ENCODE measurements at places on chromosomes 12 and 14. TPM values are rescaled to one million over a fixed set of nuclear protein-coding genes. Genes with fewer than 3 reads are reported as not detected.
A peak's percentile ranks its signal among the peaks of the same experiment; 100 is the strongest.

The SAMD15 gene
- total RNA-seq, result 0.86 TPM

DNA sequence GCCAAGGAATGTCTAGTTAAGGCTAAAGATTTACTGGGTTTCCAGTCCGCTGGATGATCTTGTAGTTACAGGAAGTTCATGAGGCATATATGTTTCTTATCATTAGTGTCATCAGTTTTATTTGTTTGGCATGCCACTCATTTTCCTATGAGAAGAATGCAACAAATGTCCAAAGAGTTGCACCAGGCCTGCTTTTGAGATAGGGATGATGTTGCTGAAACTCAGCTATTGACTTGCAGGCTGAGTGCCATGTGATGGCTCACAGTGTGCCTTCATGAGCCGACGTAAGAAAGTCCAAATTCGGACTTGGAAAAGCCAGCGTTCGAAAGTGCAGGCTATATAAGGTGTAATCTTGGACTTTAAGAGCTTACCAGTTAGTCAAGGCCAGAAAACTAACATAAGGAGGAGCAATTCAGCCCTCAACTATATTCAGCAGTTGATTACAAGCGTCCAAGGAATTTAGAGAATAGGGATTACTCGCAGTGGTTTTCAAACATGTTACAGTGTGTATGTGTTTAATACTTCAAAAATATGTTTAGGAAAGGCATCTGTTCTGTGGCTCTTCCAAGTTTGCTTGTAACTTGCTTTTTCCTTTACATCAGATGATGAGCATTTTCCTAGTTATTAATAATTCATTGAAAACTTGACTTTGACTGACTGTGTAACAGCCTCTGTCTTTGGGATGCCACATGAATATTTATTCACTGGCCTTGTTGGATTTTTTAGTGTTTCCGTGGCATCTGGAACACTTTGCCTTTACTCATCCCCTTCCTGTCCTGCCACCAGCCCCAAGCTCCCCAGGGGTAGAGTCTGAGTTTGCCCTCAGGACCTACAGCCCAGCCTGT is 101.3 kb downstream of the LGMN start:
- no peak for DNase-seq

- DNase-seq, result peak; percentile 52
Measured at GRCh38 chr14:50085570-50086320, 30.6 kb downstream of the VCPKMT start.

The CCDC177 gene
- total RNA-seq, result not detected

The FOXN4 gene
- total RNA-seq, result not detected
